ENCODE measurements at places on chromosomes 5 and 9.

DNA sequence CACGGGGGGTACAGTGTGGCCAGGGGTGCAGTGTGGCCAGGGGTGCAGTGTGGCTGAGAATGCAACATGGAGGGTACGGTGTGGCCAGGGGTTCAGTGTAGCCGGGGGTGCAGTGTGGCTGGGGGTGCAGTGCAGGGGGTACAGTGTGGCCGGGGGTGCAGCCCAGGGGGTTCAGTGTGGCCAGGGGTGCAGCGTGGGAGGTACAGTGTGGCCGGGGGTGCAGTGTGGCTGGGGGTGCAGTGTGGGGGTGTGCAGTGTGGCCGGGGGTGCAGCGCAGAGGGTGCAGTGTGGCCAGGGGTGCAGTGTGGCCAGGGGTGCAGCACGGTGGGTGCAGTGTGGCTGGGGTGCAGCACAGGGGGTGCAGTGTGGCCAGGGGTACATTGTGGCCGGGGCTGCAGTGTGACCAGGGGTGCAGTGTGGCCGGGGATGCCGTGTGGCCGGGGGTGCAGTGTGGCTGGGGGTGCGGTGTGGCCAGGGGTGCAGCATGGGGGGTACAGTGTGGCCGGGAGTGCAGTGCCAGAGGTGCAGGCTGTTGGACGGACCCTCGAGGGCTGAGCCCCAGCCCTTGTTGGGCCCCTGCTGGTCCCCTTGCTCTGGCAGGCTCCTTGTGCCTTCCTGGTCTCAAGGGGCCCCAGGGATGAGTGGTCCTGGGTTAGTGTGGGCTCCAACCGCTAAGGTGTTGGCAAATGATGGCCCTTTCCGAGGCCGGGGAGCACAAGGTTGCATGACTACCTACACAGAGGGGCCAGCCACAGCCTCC, 17.9 kb downstream of the TPPP start:
- no peak for DNase-seq

- DNase-seq: peak; percentile 71
These were observed 31.9 kb downstream of the IRF1 start for GRCh38 chr5:132458651-132459030.

DNA sequence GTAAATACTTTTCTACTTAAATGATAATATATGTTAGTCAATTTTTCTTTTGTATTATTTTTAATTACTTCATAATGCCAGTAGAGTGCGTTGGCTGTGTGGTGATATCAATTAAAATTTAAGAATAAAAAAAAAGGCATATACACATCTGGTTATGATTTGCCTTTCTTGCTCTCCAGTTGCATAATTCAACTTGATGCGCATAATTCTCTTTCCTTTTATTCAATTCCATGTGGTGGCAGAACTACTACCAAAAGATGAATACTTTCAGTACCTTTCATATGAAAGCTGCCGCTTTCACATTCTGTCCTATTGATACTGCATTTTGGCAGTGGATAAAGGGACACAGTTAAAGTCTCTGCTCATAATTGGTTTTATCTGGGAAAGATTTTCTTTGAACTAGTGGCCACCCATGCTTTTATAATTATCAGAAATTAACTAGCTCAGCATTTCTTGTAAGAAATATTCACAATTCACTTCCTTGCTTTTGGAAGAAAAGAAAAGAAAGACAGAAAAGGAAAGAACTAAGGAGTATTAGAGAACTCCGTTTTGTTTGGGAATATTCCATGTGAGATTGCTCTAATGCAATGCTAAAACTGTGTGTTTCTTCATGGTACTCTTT, 12.3 kb upstream of the ADGRV1 start:
- DNase-seq: peak; percentile 36

DNA sequence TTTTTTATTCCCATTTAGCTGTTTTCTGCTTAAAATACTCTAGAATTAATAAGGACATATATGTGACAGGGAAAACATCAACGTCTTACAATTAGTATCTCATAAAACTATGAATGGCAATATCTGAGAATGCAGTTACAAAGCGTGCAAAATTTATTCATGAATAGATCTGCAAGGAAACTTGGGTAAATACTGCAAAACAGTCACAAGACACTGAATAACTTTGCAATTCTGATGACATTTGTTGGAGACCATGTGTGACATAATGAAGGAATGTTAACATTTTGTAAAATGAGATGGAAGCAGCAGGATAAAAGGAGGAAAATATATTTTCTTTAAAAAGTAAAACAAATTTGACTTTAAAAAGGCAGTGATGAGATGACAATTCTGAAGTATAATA, 480.9 kb upstream of the SEMA6A start:
- no peak for DNase-seq

DNA sequence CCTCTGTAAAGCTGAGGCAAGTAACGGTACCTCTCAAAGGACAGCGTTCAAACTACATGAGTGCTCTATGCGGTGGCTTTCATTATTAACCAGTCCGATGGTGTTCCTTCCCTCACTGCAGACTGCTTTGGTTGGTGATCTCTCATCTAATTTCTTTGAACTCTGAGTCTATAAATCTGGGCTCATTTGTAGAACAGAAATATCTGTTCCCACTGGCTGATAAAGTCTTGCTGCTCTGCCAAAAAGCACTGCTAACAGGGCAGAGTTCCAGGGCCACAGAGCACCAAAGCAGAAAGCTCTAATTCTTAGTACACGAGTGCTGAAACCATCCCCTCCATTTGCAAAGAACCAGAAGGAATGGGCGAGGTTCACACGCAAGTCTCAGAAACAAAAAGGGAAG, 81.9 kb downstream of the MED27 start:
- DNase-seq: peak; percentile 35

GRCh38 chr5:80277191-80277590, 21.3 kb upstream of the SERINC5 start:
- DNase-seq: no peak

DNA sequence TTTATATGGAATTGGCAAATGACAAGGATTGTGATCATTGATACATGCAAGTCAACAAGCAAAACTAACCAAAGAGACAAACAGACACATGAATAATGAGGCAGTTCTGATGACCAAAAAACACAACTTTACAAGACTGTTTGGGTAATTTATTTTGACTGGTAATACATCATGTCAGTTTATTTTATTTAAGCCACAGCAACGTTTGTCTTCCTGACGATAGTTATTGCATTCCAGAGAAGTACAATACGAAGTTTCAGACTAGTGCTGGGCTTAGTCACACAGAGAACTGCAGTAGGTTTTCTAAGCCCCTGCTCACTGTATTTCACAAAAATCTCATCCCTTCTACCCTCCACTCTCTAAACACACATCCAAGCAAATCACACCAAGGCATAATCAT, 514.2 kb downstream of the RAB3C start:
- DNase-seq: peak; percentile 60

DNA sequence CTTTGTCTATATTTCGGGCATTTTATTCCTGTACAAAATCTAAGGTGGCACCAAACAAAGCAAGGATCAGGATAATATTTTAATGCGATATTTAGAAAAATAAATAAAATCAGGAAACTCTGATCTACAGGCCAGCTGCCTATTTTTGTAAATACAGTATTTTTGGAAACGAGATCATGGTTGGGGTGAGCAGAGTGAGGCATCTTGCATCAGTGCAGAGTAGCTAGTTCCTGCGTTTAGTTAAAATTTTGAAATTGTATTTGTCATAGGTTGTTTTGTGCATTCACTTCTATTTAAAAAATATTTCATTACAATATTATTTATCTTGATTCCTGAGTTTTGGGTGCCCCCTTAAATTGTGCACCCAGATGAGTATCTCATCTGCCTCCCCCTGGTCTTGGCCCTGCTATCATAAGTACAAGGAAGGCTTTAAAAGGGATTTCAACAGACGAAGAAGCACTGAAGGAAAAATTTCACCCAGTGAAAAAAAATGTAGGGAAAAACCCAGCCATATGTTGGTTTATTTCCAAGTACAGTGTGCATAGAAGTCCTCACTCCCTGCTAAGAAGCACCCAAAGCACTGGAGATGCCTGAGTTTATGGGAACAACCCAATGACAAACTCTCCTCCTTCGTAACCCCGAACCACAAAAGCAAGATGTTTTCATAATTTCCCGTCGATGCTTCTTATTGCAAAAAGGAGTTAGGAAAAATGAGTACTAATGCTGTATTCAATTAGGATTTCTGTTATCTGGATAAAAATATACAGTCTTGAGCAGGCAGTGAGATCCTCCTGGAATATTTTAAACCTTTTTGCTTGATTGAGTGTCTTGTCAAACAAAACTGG, 304.7 kb upstream of the CLINT1 start:
- peak; percentile 69 for DNase-seq

DNA sequence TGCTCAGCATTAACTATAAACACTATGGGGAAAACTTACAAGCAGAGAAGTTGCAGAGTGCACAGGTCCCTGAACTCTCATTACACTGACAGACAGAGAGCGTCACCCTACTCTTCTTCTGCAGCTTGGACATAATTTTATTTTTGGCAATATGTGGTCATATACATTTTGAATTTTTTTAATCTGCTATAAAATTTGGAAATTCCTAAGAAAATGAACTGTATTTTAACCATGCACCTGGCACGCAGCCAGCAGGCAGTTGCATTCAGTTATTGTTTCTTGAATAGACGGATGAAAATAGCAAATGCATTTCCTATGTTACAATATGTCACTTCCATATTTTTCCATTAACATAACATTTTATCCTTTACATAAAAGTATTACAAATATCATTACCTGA, 100.2 kb downstream of the SLC25A46 start:
- no peak for DNase-seq

- peak; percentile 82 for DNase-seq
These were observed 1249.0 kb upstream of the CDH18 start for GRCh38 chr5:21236971-21237427.

- no peak for DNase-seq
These were observed 150.7 kb upstream of the IRX2 start for GRCh38 chr5:2902186-2902585.

- no peak for DNase-seq
These were observed 113.9 kb upstream of the ADAMTSL1 start for GRCh38 chr9:18360005-18360404.

DNA sequence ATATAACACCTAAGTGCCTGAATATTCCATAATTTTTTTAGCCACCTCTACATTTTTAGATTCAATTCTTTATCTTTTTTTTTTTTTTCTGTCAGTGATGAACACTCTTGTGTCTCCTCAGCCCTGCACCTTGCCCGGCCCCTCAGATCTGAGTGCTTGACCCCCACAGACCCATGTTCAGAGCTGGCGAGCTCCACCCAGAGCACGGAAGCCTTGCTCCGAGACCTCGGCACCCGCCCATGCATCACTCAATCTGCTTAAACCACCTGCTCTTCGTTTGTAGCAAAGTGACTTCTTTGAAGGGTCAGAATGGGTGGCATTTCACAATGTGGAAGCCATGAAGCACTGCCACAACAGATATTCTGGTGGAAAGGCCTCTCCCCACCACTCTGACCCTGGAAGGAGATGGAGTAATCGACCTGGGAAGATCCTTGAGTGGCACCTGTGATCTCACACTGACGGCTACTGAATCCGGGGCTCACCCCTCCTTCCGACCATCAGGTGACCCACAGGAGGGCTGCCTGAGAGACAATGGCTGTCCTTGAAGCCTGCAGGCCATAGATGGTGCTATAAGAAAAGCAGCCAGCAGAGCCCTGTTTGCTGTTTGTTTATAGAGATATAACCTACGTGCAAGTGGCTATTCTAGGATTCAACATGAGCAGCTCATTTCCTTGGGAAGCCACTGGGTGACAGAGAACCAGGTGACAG, 261.1 kb upstream of the IRX4 start:
- DNase-seq: no peak

GRCh38 chr5:139651043-139651834, 3.1 kb downstream of the CXXC5 start:
- DNase-seq: no peak

GRCh38 chr5:138338411-138339090, 485 bp downstream of the FAM53C start:
- DNase-seq: no peak

DNA sequence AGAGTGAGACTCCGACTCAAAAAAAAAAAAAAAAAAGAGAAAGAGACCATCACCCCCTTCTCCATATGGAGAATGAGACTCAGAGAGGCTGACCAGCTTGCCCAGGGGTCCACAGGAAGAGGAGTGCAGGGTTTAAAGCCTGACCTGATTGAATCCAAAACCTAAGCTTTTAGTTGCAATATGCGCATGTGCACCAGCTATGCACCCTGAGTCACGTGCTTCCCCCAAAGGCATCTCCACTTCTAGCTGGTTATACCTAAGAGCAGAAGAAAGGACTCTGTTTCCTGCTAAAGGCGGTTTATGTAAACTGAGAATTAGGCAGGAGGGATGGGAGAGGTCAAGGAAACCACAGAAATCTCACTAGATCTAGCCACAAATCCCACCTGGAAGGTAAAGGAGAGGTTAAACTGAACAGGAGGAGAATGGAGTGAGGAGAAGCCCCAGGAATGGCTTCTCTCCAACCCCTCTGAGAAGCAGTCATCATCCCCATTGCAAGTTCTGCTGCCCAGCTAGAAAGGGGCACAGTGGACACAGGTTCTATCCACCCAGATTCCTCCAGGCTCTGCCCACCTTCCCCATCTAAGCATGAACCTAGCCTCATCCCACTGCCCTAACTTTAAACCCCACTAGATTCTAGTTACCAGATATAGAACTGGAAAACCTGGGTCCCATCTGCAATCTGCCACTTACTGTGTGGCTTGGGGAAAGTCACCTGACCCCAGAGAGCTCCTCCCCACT, 171.3 kb downstream of the ACTL7B start:
- no peak for DNase-seq

DNA sequence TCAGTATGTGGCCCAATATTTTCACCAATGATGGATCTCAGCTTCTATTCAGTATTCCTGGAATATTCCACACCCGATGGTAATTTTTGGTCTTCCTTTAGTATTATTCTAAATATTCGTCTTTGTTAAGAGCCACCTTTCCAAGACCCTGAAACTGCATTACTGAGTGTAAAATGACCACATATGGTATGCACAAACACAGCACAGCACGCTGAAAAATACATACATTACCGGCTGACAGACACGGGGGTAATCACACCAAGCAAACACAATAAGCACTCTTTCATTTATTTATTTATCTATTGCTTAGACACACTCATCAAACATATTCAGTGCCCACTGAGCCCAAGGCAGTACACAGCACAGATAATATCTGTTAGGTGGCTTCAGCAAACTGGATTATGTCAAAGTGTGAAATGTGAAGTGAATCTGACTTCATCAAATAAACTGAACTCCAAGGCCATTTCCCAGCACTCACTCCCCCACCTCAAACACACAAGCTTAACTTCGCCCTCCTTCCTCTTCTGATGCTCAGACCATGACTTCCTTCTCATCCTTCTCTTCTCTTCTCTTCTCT, 1637.8 kb upstream of the C9orf72 start:
- no peak for DNase-seq

GRCh38 chr9:132056717-132057560, 22.7 kb downstream of the MED27 start:
- DNase-seq: peak; percentile 76

Data from fibroblast of skin of right quadriceps (primary cell).